ENCODE measurements at places on chromosomes 2 and 18. TPM values are rescaled to one million over a fixed set of nuclear protein-coding genes. Genes with fewer than 3 reads are reported as not detected.

ALPI gene
- polyA plus RNA-seq = not detected

- DNase-seq = no peak
Measured at GRCh38 chr18:64332835-64333234, 183.9 kb upstream of the LINC00305 start.

DNA sequence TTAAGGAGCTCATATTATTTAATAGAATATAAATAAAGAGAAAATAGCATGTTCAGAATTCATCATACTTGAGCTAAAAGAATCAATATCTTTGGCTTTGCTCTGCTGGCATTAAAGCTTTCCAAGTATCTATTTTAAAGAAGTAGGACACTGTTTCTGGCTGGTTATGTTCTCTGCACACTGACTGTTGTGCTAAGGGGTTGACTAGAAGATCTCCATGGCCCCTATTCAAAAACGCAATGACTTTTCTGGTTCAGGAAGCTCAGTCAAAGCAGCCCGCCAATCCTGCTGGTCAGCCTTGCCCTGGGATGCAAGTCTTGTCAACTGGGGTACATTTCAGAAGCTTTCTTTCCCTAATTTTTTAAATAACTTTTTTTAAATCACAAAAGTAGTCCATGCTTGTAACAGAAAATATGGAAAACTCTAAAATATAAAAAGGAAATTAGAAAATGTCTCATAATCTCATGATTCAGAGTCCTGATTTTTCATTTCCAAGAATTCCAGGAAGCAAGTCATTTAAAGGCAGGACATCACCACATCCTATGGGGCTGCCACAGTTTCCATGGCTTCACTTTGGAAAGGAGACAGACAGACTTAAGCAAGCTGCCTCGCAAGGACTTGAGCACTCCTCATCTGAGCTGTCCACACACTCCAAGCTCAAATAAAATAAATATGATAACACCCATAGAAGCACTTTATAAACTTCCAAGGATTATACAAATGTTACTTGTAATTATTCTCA is 195.1 kb downstream of the TXNL1 start:
- DNase-seq = no peak

DNA sequence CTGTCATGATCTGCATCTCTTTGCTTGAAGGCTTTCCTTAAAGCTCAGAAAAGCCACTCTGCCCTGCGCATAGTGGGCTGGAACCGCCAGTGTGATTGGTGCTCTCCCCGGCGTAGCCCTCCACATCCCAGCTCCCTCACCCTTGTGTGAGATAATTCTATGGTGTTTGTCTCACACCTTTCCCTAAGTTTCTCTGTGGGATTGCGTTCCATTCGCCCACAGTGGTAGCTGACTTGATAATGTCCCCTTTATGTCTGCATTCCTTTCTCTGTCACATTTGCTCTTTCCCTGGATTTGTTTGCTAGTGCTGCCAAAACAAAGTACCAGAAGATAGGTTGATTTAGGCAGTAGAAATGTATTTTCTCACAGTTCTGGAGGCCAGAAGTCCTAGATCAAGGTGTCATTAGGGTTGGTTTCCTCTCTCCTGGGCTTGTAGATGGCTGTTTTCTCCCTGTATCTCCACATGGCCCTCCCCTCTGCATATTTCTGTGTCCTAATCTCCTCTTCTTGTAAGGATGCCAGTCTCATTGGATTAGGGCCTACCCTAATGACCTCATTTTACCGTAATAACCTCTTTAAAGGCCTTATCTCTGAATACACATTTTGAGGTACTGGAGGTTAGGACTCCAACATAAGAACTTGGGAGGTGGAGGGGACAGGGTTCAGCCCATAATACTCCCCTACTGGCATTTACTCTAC is 7.4 kb upstream of the TMEM87B start:
- DNase-seq = no peak
